GM23248 (cell line): ENCODE measurements at places on chromosomes 3 and 15. TPM values are rescaled to one million over a fixed set of nuclear protein-coding genes. Genes with fewer than 3 reads are reported as not detected.

DNA sequence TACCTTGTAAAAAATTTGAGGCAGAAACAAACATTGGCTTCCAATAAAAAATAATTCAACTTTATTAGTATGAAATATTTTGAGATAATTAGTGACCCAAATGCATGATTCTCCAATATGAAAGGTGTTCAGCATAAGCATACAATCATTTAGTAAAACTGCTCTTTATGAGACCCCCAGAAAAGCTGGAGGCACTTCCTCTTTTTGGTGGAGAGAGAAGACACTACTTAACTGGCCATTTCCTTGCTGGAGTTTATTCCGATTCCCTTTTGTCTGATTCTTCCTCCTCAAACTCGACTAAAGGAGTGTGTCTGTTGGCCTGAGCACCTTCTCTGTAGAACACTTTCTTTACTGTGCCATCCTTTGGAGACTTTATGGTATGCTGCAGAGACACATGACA lies 34.8 kb upstream of the DCUN1D1 start:
- H3K36me3 ChIP-seq: peaks cover 13% of the 10 kb centered on the region; the same call in 1 of the 2 replicates
- DNase-seq: no peak
- H3K27ac ChIP-seq: no peak overlapping the region
- no peaks in the 10 kb centered on the region for H3K27me3 ChIP-seq

DNA sequence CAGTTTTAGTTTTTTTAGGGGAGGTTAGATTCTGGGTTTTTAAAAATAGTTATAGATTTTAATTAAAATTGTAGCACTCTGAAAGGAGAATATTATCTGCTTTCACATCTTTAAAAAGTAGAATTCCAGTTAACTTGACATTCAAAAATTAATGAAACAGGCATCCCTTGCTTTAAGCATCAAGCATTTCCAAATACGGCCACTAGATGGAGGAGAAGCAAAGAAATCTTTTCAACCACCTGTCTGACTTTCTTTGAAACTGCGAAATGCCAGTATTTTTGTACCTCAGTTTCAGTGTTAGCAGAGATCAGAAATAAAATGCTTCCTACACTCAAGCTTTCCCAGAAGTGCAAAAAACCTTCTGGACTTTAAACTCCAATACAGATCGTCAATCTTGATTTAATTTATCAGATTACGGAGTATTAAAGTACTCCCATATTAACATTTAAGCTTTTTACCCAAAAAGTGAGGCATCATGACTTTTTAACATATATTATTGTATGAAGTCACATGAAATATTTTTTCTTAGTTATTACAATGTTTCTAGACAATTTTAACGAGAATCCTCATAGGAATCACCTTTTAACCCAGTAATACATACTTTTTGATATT lies 153.3 kb downstream of the P3H2 start:
- no peaks in the 10 kb centered on the region for H3K27me3 ChIP-seq
- peak; percentile 67 for DNase-seq
- H3K36me3 ChIP-seq: no peaks in the 10 kb centered on the region
- no peak overlapping the region for H3K27ac ChIP-seq
- H3K4me1 ChIP-seq: no peaks in the 10 kb centered on the region
- H3K4me3 ChIP-seq: no peak overlapping the region

DNA sequence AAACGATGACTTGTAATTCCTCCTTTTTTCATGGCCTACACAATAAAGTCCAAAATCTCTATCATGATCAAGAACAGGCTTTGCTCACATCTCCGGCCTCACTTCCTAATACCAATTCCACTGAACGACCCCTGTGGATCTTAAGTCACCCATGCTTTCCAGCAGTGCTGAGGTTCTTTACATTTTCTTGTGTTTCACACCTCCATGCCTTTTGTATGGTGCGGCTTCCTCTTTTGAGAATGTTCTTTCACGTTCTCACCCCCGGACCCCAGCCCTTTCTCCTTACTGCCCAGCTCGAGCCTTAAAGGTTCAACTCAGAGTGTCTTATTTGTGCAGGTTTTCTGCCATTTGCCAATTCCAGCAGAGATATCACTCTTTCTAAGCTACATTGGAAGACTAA lies 70.1 kb downstream of the CSNK1G1 start:
- no peaks in the 10 kb centered on the region for H3K36me3 ChIP-seq
- peaks cover 26% of the 10 kb centered on the region for H3K4me1 ChIP-seq
- no peak overlapping the region for H3K27ac ChIP-seq
- H3K27me3 ChIP-seq: no peaks in the 10 kb centered on the region
- H3K4me3 ChIP-seq: no peak overlapping the region
- no peak for DNase-seq

- H3K27ac ChIP-seq: no peak overlapping the region
- no peaks in the 10 kb centered on the region for H3K27me3 ChIP-seq
- H3K4me3 ChIP-seq: no peak overlapping the region
- no peak for DNase-seq
Measured at GRCh38 chr15:50905055-50905454, 3.4 kb upstream of the AP4E1 start.

- H3K4me3 ChIP-seq: no peak overlapping the region; the same call in 1 of the 2 replicates
- peak; percentile 92 for DNase-seq
- H3K4me1 ChIP-seq: peaks cover 22% of the 10 kb centered on the region
- no peaks in the 10 kb centered on the region for H3K27me3 ChIP-seq
Measured at GRCh38 chr3:117681619-117682018, 972.0 kb downstream of the TUSC7 start.

DNA sequence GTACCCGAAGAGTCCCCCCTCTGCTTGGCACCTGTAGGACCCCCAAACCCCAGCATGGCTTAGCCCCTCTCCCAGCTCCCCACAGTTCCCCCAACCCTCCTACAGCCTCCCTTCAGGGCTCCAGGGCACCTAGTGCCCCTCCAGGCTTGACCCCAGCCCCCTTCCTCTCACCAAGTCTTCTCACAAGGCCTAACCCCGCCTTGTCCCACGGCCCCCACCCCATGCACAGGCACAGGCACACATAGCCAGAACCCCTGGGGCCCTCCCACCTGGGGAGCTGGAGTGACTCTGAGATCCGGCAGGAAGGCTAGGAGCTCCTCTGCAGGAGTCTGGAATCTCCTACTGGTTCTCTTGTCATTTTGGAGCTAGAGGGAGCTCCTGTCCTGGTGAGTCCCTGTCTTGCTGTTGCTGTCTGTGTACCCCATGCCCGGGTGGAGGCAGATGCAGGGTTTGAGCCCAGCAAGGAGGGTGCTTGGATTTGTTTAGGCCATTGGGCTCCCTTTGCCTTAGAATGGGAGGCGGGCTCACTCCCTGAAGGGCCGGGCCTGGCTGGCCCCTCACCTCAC lies 39.6 kb downstream of the KLF13 start:
- no peaks in the 10 kb centered on the region for H3K36me3 ChIP-seq
- no peaks in the 10 kb centered on the region for H3K27me3 ChIP-seq
- peaks cover 13% of the 10 kb centered on the region for H3K4me1 ChIP-seq

GRCh38 chr15:78822514-78822913 lies 11.2 kb upstream of the ADAMTS7 start:
- H3K4me1 ChIP-seq: no peaks in the 10 kb centered on the region
- no peak overlapping the region for H3K4me3 ChIP-seq
- DNase-seq: peak; percentile 57

DNA sequence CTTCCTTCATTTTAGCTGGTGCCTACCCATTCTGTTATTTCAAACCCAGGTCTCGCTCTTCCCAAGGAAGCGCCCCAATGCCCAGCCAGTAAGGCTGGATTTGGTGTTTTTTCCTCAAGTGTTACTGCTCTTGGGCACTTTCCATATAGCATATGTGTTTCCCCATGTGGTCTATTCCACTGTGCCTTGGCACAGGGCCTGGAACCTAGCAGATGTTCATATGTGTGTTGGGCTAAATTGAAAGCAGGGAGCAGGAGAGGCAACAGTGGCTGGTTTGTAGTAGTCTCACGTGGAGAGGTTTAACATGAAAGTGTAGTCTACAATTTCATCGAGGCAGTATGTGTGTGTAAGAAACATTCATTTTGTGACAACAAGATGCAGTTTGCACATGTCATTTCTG lies 48.2 kb upstream of the TEX264 start:
- H3K27me3 ChIP-seq: no peaks in the 10 kb centered on the region
- peaks cover 34% of the 10 kb centered on the region for H3K4me1 ChIP-seq
- peak overlapping the region; percentile 47 for H3K27ac ChIP-seq
- H3K36me3 ChIP-seq: no peaks in the 10 kb centered on the region
- DNase-seq: peak; percentile 52
- H3K4me3 ChIP-seq: no peak overlapping the region

- H3K4me3 ChIP-seq: no peak overlapping the region
- H3K4me1 ChIP-seq: peaks cover 13% of the 10 kb centered on the region
- H3K27me3 ChIP-seq: no peaks in the 10 kb centered on the region
- peak; percentile 26 for DNase-seq
- no peaks in the 10 kb centered on the region for H3K36me3 ChIP-seq
Measured at GRCh38 chr3:172687501-172687900, 23.4 kb downstream of the NCEH1 start.

DNA sequence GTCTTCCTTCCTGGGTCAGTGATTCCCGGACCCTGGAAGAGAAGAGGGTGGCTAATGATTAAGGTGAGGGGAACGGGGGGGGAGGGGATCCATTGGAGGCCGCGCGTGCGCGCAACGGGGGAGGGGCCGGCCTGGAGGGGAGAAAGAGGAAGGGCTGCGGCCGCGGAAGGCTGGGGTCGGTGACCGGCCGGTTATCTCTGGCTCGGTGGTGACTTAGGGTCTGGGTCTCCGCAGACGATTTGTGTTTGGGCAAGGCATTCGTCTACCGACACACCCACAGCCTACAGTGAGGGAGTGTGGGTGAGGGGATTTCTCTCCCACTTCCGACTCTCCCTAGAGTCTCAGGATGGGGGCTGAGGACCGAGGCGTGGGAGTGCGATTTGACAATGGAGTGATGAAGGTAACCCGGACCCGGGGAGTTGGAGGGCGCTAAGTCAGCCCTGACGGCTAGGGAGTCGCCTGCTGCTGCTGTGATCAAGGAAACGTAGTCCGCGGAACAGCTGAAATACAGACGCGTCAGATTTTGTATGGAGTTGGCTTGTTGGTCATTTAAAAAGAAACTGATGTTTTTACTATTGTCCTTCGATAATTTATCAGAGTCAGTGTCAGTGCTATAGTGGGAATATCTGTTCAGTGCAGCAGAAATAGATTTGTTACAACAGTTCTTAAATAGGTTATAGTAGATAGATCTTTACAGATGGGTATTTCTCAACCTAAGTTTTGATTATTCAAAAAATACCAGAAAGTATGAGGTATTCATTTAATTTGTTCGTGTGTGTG lies 733 bp downstream of the RNF111 start:
- peak; percentile 77 for DNase-seq
- H3K36me3 ChIP-seq: no peaks in the 10 kb centered on the region; the same call in 1 of the 2 replicates
- no peaks in the 10 kb centered on the region for H3K27me3 ChIP-seq
- H3K4me3 ChIP-seq: peak overlapping the region; percentile 97
- H3K27ac ChIP-seq: peak overlapping the region; percentile 71

- no peaks in the 10 kb centered on the region for H3K27me3 ChIP-seq
- H3K36me3 ChIP-seq: no peaks in the 10 kb centered on the region
- no peak overlapping the region for H3K27ac ChIP-seq
- peaks cover 3% of the 10 kb centered on the region; the same call in 1 of the 2 replicates for H3K4me1 ChIP-seq
- DNase-seq: peak; percentile 12
Measured at GRCh38 chr3:9172851-9173321, 76.6 kb downstream of the SRGAP3 start.

Gene INKA1
- total RNA-seq: 7.1 and 12.0 TPM in 2 replicates

Gene CYP8B1
- not detected in 2 replicates for total RNA-seq

Gene GHSR
- not detected in 2 replicates for total RNA-seq
